Activated gamma-delta T cell treated with Interleukin-2 at 50 U/mL for 16 hours (primary cell): ENCODE measurements at places on chromosomes 4 and X.

DNA sequence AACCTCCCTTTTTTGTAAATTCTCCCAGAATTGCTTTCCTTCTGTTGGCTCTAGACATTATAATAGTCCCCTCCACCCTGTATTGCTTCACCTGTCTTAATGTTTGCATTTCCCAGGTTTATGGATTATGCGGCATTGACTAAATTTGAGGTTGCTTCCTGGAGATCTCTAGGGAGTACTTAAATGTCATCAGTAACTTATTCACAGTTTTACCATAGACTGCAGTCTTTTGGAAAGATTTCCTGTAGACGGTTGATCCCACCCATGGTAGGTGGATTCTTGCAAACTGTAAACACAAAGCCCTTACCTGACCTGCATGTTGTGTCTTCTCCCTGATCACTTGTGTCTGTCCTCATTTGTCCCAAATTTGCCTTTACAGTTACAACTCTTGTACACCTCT lies 6.2 kb upstream of the NOX1 start:
- DNase-seq: no peak

GRCh38 chrX:129553619-129554288 lies 13.7 kb downstream of the OCRL start:
- no peak for DNase-seq

DNA sequence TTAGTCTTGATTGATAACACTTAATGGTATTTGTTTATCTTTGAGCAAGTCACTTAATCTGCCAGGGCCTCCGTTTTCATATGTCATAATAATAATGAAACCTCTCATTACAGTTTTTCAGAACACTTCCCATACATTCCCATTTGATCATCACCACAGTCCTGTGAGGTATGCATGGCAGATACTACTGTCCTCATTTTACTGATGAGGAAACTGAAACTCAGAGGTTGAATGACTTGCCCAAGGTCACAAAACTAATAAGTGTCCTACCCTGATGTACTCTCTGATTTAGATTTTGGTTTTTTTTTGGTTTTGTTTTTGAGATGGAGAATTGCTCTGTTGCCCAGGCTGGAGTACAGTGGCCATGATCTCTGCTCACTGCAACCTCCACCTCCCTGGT lies 25.7 kb downstream of the ZFX start:
- DNase-seq: no peak

GRCh38 chr4:21090094-21090666 lies 389.9 kb downstream of the PACRGL start:
- DNase-seq: no peak

DNA sequence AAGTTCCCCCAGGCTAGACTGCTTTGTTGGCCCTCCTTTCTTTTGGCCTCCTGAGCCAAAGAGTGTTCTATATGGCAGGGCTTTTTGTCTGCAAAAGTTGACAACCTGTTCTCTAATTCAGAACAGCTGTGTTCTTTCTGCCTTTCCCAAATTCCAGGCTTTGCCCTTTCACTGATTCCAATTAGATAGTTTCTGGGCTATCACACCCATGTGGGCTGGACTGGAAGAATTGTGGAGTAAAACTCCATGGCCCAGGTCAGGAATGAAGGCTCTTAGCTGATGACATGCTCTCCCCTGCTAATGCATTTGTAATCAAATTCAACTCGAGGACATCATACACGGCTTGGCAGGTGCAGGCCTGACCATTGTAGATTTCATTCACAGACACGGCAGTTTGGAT lies 19.4 kb downstream of the BMP3 start:
- DNase-seq: no peak

GRCh38 chrX:31236231-31236630 lies 164.4 kb upstream of the FTHL17 start:
- no peak for DNase-seq
